Kasumi-1 (cell line): ENCODE measurements at places on chromosomes 11 and 22.

DNA sequence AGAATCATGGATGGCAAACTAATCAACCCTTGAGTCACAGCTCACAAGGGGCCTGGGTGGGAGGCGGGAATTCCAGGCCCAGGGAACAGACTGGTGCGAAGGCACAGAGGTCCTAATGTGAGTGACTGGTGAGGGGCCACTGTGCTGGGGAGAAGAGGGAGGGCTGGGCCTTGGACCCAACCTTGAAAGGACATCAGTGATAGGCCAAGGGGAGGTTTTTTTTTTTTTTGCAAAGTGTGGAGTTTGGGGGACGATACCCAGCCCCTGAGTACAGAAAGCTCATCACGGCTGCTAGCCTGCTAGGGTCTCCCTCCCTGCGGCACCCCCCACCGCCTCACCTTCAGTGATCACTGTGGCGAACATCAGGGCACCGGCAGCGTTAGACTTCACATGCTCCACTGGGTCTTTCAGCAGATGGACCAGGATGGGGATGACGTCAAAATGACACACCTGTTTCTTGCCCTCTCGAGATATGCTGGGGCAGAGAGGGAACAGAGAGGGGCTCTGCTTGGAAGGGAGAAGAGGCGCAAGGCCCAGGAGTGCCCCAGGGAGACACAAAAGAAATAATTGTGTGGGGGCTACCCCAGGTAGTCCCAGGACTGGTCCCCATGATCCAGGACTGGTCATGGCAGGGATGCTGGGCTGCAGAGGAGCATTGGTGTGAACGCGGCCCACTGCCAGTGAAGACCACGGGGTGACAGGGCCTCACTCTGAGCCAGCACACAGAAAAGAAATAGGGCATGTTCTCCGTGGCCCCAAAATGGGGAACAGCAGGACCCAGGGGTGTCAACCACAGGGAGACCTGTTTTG, 8.6 kb upstream of the GNAZ start:
- DNase-seq: no peak

DNA sequence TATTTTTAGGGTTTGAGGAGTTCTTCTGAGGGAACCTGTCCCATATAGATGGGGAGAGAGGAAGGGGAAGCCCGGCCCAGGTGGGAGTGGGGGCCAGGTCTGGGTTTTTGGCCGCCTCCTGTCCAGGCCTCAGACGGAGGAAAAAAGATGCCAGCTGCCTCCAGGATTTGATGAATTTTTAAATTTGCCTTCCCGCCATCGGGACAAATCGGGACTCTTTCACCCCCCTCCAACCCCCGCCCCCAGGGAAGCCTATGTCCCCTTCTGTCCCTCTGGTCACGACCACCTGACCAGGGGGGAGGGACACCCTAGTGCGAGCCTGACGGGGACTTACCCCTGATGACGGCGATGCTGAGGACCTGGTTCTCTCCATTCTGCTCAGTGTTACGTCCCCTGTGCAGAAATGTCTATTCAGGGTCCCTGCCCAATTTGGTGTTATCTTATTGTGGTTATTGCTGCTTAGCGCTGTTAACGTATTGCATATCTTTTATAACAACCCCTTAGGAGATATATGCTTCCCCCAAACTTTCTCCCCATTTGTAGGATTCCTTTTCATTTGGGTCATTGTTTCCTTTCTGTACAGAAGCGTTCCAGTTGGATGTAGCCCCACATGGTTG, 115.9 kb upstream of the GRK3 start:
- peak; percentile 20 for DNase-seq

- no peak for DNase-seq
These were observed 2.0 kb upstream of the GRIK4 start for GRCh38 chr11:120509346-120510053.

DNA sequence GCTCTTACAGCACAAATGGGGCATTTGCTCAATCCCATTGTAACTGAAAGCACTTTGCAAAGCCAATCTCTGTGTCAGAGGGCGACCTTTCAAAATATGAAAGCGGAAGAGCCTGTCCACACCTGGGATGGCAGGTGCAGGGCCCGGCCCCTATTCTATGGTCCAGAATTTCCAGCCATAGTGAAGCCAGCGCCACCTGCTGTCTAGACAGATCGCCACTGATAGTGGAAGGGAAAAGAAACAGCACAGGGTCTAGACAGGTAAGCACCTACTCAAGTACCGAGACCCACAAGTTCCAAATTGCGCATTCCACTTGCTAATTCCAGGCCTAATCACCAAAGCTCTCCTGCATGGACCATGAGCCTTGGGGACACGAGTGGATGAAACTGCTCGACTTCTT, 141.4 kb downstream of the NTM start:
- DNase-seq: no peak

GRCh38 chr11:76410851-76411357, 29.8 kb downstream of the GVQW3 start:
- no peak for DNase-seq

DNA sequence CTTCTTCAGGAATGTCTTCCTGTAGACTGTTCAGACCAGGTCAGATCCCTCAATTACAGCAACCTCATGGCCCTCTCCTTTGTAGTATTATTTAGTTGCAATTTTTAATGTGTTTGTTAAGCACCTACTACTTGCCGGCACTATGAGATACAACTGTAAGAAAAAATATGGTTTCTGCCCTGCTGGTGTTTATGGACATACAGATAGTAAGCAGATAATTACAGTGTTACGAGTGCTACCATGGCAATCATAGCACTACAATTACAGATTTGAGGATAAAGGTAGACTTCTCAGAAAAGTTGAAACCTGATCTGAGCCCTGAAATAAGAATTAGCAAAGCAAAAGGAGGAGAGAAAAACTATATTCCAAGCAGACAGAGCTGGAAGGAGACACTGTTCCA, 2.8 kb downstream of the LRRC51 start:
- no peak for DNase-seq

DNA sequence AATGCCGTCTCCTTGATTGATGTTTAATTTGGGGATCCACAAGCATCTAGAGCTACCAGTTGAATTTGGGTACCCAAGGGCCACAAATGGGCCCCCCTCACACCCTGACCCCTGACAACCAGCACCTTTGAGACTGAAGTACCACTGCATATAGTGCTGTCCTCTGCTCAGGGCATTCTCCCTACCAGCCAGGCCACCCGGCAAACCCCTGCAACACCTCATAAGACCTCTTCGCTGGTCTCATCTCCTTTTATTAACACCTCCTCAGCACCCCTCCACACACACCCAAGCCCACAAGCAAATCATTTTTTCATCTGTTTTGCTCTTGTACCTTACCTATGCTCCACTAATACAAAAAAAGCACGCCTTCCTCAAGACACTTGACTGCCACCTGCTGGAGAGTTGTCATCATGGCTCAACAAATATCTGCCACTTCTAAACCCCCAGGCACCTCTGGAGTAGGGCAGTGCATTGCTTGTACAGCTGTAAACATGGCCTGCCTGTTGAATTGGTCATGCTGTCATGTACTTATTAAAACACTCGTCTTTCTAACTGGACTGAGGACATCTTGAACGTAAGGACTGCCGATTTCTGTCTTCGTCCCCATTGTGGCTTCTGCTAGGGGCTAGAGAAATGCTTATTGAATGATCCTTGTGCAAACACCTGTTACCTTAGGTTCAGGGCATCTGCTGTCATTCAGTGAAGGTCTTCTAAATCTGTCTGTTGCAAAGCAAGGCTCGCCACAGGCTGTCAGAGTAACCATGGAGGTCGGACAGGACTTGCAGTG, 66.5 kb downstream of the BMAL1 start:
- peak; percentile 79 for DNase-seq

DNA sequence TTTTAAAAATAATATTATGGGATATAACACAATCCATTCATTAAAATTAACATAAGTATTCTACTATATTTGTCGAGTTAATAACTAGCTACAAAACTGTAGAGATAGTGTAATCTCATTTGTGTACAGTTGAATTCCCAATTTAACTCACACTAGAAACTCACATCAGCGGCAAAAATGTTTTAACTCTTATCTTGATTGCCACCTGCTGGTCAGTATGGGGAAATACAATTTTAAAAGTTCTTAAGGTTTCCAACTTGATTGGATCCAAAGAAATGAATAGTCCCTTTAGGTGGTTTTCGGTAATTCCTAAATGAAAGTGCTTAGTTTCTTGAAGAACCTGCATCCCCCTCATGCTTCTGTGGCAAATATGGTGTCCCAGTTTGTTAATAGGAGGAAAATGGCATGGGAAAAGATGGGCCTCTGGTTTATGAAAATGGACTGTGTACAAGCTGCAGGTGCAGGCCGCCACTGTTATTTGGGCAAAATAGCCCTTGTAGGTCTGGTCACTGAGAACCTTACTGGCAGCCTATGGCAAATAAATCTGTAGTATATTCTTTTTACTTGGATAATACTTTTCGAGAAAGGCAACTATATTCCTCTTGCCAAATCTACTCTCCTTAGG, 33.7 kb upstream of the SLC17A6 start:
- DNase-seq: peak; percentile 65

DNA sequence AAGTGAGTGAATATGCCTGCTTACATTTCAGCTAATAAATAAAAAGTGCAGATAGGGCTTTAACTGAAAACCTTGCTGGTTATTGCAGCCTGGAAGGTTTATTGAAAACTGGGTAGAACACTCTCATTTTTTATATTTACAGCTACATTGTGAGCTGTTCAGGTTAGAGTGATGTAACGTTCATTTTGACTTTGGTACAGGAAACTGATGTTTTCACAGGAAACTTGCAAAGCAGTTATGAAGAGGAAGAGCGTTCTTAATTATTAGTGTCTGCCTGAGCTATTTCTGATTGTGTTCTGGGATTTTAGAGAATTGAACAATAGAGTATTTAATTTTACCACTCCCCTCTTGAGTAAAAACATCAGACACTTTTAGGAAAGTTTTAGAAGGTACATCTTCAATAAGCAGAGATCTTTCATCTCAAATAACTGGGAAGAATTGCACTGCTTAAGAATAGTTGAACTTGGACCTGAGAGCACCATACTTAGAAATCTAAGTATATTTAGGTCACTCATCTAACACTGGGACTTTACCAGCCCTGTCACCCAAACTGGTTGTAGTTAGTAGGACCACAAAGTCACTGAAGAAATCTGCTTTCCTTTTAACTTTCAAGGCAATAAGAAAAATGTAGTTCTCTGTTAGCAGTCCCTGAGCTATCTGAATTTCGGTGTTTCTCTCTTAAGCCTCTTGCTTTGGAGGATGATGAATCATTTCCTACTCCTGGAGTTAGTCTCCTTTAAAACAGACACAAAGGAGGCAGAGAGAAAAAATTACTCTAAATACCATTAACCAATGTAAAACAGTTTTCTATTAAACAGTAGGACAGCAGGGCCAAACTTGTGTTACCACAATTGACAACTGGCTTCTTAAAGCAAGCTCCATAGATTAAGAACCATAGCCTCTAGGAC, 128.6 kb upstream of the DDI1 start:
- peak; percentile 44 for DNase-seq

GRCh38 chr11:23727794-23728193, 769.1 kb upstream of the LUZP2 start:
- no peak for DNase-seq

DNA sequence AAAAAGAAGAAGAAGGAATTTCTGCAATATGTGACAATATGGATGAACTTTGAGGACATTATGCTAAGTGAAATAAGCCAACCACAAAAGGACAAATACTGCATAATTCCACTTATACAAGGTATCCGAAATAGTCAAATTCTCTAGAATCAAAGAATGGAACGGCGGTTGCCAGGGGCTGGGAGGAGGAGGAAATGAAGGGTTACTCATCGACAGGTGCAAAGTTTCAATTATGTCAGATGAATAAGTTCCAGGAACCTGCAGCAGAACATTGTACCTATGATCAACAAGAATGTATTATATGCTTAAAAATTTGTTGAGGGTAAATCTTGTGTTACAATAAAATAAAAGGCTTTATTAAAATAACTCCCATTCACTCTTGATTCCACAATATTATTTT, 49.0 kb downstream of the SC5D start:
- DNase-seq: no peak

- DNase-seq: no peak
These were observed 31.1 kb upstream of the PDGFB start for GRCh38 chr22:39275814-39276439.

GRCh38 chr11:44944181-44944852, 6.4 kb downstream of the TP53I11 start:
- no peak for DNase-seq

DNA sequence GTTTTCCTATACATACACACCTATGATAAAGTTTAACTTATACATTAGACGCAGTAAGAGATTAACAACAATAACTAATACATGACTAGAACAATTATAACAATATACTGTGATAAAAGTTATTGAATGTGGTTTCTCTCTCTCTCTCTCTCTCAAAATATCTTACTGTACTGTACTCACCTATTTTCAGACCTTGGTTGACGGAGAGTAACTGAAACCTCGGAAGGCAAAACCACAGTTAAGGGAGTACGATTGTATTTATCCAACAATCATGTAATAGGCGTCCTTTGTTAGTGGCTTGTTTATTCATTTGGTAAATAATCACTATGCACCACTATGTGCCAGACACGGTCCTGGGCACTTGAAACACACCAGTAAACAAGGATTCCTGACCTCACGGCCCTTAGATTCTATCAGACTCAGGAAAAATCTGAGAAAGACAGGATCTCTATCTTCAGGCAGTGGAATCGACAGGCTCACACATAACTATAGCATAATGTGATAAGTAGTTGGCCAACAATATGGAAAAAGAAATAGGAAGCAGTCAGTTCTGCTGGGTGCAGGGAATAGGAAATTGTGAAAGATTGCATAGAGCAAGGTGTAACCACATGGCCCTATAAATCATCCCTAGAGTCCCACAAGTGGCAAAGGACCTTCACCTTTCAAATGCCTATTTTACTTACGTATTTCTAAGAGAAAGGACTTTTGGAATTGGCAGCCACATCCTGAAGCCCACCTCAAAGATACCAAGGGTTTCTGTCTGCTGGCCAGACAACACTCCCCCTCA, 12.0 kb downstream of the ETS1 start:
- DNase-seq: no peak

DNA sequence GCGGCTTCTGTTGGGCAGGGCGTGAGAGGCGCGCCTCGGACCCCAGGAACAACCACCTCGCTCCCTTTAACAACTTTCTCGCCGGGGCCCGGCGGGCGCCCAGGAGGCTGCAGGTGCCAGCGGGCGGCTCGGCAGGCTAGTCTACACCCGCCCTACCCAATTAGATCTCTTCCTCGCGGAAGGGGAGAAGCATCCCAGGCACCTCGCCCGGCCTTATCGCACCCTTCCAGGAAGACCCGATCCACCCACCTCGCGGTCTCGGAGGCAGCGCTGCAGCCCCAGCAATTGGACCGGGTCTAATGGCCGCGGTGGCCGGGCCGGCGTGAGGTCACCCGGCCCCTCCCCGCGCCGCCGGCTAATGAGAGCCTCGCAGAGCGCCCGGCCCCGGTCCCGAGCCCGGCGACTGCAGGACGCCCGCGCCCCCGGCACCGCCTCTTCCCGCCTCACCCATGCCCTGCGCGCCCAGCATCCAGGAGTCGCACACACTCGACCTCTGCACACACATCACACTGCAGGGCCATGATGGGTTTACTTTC, at the start of gene PLAAT3:
Gene PLAAT3, minus strand, starts transcription at position 298 of the 536 bp plus-strand sequence. CDS start 419 bp downstream, outside the sequence.
- DNase-seq: no peak

GRCh38 chr22:23984430-23984829, 4.5 kb downstream of the GSTT2 start:
- peak; percentile 46 for DNase-seq

GRCh38 chr11:68418648-68419047, 41.9 kb upstream of the PPP6R3 start:
- no peak for DNase-seq

GRCh38 chr22:38802671-38803121, 8.8 kb upstream of the DNAL4 start:
- no peak for DNase-seq
